Omental fat pad (tissue), 4 donors: ENCODE measurements at places on chromosomes 7 and 10.

- no peak for DNase-seq
These were observed 8.8 kb upstream of the C10orf71 start for GRCh38 chr10:49290131-49290530.

GRCh38 chr10:117710181-117710798, 167.7 kb downstream of the EMX2 start:
- no peak for DNase-seq

DNA sequence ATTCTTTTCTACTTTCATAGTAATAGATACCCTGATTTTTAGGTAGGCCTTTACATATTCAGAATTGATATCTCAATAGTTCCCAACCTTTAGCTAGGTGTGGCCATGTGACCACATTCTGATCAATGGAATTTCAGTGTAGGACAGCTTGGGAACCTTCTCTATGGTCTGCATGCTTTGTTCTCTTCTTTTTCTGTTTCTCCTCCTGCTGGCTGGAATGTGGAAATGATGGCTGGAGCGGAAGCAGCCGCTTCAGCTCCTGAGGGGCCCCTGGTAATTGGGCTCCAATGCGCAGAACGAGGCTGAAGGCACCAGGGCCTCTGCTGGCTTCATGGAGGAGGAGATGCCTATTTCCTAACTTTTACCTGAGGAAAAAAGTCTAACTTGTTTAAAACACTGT, 152.6 kb downstream of the ZMYND11 start:
- no peak for DNase-seq

GRCh38 chr10:96858706-96859050, 26.6 kb downstream of the LCOR start:
- DNase-seq, result no peak

DNA sequence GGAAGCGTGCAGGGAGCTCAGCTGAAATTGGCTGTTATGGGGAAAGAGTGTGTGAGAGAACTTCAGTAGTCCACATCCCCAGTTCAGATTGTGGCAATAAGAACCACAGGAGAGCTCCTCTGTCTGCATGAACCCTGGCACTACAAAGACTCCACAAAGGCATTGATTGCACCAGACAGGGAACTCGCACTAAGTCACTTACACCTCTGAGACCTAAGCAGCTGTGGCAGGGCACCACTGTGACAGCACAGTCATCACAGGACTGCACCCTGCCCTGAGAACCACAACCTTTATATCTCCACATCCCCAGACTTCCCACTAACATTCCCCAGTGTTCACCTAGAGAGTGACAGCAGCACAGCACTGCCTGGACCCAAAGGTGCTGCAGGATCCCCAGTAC, 226.8 kb downstream of the XPNPEP1 start:
- DNase-seq, result no peak

DNA sequence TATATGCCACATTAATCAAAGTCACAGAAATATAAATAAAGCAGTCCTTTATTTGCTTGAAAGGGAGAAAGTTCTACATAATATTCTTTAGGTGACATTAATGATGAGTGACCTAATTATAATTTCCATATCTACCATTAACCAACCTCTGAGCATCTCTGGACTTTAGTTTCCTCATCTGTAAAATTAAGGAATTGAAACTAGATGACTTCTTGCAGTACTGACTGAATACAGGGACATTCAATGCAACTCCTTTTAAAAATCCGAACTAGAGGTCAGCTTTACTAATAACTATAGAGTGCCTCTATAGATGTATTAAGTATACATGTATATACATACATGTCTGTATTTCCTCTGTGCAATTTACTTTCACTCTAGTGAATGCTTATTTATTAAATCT, 3.9 kb downstream of the FMC1 start:
- DNase-seq, result no peak

GRCh38 chr7:127251036-127251464, 1.7 kb downstream of the GRM8 start:
- DNase-seq, result no peak

DNA sequence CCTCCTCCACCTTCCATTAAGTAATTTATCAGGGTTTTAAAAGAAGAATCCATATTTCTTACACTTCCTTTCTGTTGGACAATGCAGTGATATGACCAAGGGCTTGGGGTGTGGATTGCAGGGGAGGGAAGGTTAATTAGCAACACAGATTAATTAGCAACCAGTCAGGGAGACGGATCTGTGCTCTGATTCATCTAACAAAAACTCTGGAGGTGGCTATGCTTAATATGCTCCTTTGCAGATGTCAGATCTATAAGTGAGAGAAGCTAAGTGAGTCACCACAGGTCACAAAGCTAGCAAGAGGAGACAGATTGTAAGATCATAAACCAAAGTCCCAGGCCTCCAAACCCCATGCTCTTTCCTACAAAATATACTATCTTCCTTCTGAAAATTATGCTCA, 178.8 kb upstream of the ITGB1 start:
- DNase-seq, result no peak

- no peak for DNase-seq
These were observed 17.8 kb upstream of the CCDC3 start for GRCh38 chr10:13019280-13019679.

DNA sequence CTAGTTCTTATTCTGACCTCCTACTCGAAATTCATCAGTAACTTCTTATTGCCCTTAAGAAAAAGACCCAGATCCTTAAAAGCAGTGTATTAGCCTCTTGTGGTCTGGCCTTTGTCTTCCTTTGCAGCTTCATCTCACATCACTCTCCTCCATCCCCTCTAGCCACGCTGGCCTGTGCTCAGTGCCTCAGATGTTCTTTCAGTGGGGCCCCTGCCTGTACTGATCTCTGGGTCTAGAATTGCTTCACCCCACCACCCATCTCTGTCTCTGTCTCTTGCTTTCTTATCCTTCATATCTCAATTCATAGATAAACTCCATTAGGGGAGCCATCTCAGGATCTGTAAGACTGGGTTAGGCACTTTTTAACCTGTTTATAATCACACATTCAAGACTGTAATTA, 1178.5 kb upstream of the C7orf33 start:
- no peak for DNase-seq

DNA sequence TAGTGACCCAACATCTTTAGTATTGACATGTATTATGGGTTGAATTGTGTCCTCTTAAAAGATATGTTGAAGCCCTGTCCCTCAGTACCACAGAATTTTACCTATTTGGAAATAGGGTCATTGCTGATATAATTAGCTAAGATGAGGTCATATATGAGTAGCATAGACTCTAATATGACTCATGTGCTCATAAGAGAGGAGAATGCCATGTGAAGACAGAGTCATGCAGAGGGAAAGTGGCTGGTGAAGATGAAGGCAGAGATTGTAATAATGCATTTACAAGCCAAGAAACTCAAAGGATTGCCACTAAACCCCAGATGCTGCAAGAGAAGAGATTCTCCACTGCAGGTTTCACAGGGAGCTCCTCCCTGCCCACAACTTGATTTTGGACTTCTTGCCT, 496.4 kb downstream of the KIF20B start:
- DNase-seq, result no peak

DNA sequence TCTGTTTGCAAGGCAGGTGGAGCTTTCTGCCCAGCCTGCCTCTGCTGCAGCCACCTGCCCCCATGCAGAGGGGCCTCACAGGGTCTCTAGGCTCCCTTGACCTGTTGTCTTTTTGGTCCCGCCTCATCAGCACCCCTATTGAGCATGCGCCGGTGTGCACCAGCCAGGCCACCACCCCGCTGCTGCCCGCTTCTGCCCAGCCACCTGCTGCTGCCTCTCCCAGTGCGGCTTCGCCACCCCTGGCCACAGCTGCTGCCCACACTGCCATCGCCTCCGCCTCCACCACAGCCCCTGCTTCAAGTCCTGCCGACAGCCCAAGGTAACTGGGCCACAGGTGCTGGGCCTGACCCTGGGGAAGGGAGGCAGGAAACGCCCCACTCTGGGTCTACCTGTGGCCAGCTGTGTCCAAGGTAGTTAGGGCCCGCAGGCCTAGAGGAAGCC, 38.1 kb downstream of the LDB3 start:
- DNase-seq, result no peak

- DNase-seq, result no peak
These were observed 69.5 kb upstream of the PPIF start for GRCh38 chr10:79277579-79278269.

DNA sequence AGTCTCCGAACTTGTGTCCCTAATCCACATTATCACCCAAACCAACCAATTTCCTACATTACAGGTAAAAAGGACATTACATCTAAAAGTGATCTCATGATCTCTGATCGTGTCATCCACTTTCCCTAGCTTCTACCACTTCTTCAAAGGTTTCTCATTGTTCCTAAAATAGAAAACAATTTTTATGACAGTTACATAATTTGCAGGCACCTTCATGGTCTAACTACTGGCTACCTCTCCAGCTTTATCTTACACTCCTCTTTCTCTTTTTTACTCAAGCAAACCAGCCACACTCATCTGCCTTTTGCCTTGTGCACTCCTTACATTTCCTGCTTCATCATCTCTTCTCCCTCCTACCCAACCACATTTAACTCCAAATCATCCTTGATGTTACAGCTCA, 886.7 kb upstream of the SORCS1 start:
- no peak for DNase-seq

DNA sequence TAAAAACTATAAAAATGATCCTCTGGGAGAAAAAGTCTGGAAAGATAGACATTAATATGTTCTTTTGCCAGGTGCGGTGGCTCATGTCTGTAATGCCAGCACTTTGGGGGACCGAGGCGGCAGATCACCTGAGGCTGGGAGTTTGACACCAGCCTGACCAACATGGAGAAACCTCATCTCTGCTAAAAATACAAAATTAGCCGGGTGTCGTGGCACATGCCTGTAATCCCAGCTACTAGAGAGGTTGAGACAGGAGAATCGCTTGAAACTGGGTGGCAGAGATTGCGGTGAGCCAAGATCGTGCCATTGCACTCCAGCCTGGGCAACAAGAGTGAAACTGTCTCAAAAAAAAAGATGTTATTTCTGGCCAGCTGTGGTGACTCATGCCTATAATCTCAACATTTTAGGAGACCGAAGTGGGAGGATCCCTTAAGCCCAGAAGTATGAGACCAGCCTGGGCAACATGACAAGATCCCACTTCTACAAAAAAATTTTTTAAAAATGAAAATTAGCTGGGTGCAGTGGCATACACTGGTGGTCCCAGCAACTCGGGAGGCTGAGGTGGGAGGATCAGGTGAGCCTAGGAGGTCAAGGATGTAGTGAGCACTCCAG, 101.9 kb upstream of the LRRN3 start:
- no peak for DNase-seq

- no peak for DNase-seq
These were observed 243.8 kb downstream of the GLI3 start for GRCh38 chr7:41992881-41993867.

GRCh38 chr7:74030861-74031260, 2.9 kb downstream of the ELN start:
- DNase-seq, result no peak

- no peak for DNase-seq
These were observed 108.6 kb upstream of the ABI1 start for GRCh38 chr10:26969145-26969926.

- DNase-seq, result no peak
These were observed 431.7 kb downstream of the AUTS2 start for GRCh38 chr7:70029993-70030392.
